ENCODE measurements at places on chromosomes 12 and 14.

- no peak for DNase-seq
- no peak overlapping the region for H3K27ac ChIP-seq
- no peaks in the 10 kb centered on the region for H3K4me1 ChIP-seq
- no peak overlapping the region for H3K4me3 ChIP-seq
Observed at GRCh38 chr12:3081886-3082285, 4.7 kb downstream of the TSPAN9 start.

DNA sequence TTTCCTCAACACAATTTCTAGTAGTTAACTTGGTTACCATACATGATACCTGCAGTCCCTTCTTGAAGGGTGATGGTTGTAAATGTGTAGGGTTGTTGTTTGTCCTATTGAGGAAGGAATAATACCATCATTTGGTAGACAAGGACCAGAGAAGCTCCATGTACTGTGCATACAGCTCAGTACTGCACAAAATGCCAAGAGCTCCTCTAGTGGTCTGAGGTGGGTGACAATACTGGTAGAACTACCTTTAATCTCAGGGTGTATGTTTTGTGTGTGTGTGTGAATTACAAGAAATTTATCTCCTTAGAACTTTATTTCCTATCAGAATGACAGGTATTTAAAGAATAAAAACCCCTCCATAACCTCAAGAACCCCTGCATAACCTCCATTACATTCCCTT is 575.3 kb downstream of the TMTC2 start:
- no peak for DNase-seq
- no peaks in the 10 kb centered on the region for H3K4me1 ChIP-seq
- H3K36me3 ChIP-seq, result no peaks in the 10 kb centered on the region
- no peaks in the 10 kb centered on the region for H3K27me3 ChIP-seq
- no peak overlapping the region for H3K4me3 ChIP-seq
- no peak overlapping the region for H3K27ac ChIP-seq

GRCh38 chr12:50050410-50051098 is 6.8 kb upstream of the ASIC1 start:
- H3K4me3 ChIP-seq, result peak overlapping the region; percentile 41
- no peak overlapping the region for H3K27ac ChIP-seq
- H3K4me1 ChIP-seq, result no peaks in the 10 kb centered on the region

DNA sequence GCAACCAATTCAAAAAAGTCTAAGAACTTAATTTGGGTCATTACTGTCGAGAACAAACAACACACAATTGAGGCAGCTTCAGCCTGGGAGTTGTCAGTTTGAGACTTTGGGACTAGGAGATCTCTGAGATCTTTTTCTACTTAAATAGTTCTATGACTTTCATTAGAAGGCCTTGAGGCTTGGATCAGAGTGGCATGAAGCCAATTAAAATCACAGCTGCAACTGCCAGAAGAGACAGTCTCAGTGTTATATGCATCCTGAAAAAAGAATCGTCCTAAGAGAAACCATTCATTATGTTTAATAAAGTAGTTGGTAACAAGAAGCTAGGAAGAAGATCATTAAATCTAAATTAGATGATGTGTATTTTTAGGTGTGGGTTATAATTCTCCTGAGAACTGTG is 170.8 kb upstream of the RASSF8 start:
- no peak overlapping the region for H3K27ac ChIP-seq
- H3K4me1 ChIP-seq, result no peaks in the 10 kb centered on the region
- no peaks in the 10 kb centered on the region for H3K36me3 ChIP-seq
- no peak for DNase-seq

GRCh38 chr14:105043641-105044040 is 21.6 kb downstream of the GPR132 start:
- H3K27ac ChIP-seq, result no peak overlapping the region
- H3K4me3 ChIP-seq, result no peak overlapping the region
- no peaks in the 10 kb centered on the region for H3K36me3 ChIP-seq
- no peaks in the 10 kb centered on the region for H3K27me3 ChIP-seq
- H3K4me1 ChIP-seq, result no peaks in the 10 kb centered on the region

GRCh38 chr14:42028607-42029006 is 421.9 kb downstream of the LRFN5 start:
- H3K4me1 ChIP-seq, result no peaks in the 10 kb centered on the region
- DNase-seq, result no peak
- no peak overlapping the region for H3K4me3 ChIP-seq
- H3K27me3 ChIP-seq, result no peaks in the 10 kb centered on the region
- H3K36me3 ChIP-seq, result no peaks in the 10 kb centered on the region

DNA sequence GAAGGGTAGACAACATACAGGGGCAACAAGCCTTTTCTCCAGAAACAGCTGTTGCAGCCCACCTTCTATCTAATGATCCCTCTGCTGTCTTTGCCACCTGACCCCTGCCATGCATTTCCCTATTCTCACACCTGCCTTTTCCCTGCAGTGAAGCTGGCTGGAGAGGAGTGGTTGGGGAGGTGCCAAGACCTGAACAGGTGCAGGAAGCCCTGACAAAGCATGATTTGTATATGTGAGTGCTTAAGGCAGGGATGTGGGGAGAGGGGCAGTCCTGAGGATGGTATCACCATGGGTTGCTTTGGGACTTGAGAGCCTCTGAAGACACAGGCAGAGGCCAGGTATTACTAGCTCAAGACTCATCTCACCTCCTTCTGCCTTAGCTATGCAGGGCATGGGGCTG is 2.9 kb upstream of the PFDN5 start:
- H3K4me3 ChIP-seq, result no peak overlapping the region
- peaks cover under 1% of the 10 kb centered on the region for H3K36me3 ChIP-seq
- DNase-seq, result no peak
- no peak overlapping the region for H3K27ac ChIP-seq
- peaks cover 11% of the 10 kb centered on the region for H3K4me1 ChIP-seq

DNA sequence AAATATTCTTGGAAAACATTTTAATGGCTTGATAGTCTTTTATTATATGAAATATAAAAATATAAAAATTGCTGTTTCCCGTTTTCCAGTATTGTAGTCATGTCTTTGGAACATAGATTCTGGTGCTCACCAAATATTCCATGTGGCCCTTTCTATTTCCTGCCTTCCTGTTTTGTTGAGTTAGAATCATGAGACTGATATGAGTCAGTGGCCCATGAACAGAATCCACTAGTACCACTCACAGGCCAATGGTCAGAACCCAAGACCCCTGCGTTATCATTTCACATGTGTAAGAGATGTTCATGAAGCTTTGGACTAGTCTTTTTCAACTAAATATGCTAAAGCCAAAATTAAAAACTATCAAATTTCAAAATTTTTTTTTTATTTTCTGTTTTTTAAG is 56.9 kb downstream of the BICD1 start:
- no peaks in the 10 kb centered on the region for H3K36me3 ChIP-seq
- no peaks in the 10 kb centered on the region for H3K4me1 ChIP-seq
- DNase-seq, result no peak
- no peak overlapping the region for H3K27ac ChIP-seq

DNA sequence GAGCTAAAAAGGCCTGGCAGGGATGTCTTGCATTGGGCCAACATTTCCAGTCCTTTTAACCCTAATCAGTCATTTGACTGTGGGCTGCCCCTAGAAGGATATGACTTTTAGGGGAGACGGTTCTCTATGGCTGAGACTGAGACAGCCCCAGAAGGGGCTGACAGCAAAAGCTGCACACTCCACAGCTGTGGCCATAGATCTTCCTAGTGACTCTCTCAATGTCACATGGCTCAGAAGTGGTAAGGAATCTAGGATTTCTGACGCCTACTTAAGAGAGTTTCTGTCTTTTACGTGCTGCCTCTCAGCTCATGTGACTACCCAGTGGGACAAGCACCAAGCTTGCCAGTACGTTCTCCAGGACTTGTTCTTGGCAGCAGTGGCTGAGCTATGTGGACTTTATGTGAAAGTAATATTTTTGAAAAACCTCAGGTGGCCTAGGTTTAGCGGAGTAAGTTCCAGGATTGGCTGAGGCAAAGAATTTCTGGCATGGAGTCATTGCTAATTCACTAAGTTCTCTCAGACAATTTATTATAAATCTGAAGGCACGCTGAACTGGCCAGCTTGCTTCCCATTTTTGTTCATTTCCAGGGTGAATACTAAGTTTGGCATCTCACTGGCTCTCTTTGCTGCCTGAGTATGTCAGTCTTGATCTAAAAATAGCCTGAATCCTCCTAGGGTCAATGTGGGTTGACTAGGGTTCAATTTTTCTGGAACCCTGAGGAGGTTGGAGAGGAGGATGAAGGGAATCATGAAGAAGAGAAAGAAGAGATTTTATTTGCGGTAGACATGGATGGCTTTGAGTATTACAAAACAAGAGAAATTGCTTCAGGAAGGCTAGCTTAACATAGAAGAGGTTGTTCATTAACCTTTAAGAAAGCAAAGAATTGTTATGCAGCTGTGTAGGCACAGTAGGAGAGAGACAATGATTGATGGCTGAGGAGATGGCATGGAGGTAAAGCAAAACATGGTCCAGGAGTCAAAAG is 271.8 kb downstream of the AEBP2 start:
- DNase-seq, result peak; percentile 94
- peak overlapping the region; percentile 93 for H3K27ac ChIP-seq
- no peaks in the 10 kb centered on the region for H3K27me3 ChIP-seq

DNA sequence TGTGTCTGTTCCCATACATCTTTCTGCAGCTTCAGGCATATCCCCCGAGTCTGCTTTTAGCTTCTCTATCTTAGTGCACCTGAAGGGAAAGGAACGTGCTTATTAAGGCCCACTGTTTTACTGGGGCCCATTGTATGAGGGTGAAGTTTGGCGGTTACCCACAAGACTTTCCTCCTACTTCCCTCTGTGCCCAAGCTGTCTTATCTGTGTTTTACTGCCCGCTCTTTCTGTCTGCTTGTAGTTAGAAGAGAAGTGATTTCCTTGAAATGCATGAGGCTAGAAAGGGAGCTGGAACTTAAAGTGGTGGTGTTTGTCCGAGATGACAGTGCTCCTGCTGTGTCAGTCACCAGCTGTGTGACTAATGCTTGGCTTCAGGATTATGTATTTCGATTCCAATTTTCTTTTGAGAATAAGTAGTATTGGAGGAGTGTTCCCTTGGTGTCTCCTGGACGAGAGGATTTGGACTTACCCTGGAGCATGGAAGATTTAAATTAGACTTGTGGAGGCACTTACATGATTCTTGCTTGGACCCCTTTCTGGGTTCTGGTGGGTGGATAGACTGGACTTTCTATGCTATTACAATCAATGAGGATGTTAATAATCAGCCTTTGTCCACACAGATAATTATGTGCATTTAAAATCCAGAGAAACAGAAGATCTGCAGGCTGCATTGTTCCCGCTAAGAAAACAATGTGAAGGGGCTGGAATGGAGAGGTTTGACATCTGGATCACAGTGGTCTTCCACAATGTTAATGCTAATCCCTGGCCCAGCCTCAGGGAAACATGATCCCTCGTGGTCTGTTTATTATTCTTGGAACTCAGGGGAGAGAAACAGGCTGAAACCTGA is 13.9 kb upstream of the KRT86 start:
- H3K4me3 ChIP-seq, result no peak overlapping the region
- no peaks in the 10 kb centered on the region for H3K27me3 ChIP-seq
- peaks cover 5% of the 10 kb centered on the region for H3K4me1 ChIP-seq
- no peak for DNase-seq
- H3K27ac ChIP-seq, result peak overlapping the region; percentile 46
- no peaks in the 10 kb centered on the region for H3K36me3 ChIP-seq

DNA sequence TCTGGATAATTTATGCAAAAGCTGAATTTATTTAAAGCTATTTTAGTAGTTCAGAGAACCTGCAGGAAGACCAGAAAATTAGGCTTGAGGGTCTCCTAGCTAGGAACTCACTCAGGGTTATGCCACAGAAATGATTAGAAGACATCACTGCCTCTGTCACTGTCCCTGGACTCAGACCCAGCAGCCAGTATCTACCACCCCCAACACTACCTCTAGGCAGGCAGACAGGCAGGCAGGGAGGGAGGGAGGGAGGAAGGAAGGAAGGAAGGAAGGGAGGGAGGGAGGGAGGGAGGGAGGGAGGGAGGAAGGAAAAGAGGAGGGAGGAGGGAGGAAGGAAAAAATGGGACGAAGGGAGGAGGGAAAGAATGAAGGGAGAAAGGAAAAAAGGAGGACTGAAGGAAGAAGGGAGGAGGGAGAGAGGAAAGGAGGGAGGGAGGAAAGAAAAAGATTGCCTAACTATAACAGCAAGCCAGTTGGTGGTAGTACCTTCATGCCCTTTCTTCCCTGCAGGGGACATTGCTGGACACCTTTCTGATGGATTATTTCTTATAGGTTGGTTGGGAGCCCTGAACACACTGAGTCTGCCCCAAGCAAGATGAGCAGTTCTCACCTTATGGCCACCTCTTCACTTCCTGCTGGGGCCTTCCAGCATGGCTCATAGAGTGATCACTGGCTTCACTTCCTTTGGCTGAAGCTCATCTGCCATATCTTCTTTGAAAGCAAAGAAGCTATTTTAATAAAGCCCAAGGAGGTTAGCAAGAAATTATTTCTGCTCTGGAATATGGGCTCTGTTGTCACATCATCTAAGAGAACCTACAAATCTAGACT is 49.7 kb downstream of the KICS2 start:
- no peak overlapping the region for H3K4me3 ChIP-seq
- DNase-seq, result no peak
- no peaks in the 10 kb centered on the region for H3K36me3 ChIP-seq
- H3K27ac ChIP-seq, result no peak overlapping the region

DNA sequence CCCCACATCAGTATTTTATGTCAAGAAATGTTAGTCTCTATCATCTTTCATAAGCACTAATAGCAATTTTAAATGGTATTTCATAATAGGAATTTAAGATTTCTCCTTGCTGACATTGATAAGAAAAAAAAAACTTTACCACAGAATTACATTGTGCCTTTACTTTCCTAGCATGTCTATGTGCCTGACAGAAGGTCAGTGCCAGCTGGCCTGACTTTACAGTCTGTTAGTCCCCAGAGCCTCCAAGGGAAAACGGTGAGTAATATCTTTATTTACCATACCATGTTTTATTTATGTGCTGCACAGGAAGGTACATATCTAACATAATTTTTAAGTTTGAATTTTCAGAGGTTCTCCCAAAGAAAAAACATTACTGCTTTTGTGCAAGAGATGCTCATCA is 152.0 kb upstream of the AEBP2 start:
- peaks cover 7% of the 10 kb centered on the region for H3K36me3 ChIP-seq
- DNase-seq, result no peak
- no peaks in the 10 kb centered on the region for H3K27me3 ChIP-seq
- H3K4me1 ChIP-seq, result no peaks in the 10 kb centered on the region
- no peak overlapping the region for H3K4me3 ChIP-seq

GRCh38 chr14:87409393-87409792 is 583.6 kb downstream of the GALC start:
- DNase-seq, result no peak
- no peaks in the 10 kb centered on the region for H3K4me1 ChIP-seq
- no peaks in the 10 kb centered on the region for H3K27me3 ChIP-seq
- H3K4me3 ChIP-seq, result no peak overlapping the region

DNA sequence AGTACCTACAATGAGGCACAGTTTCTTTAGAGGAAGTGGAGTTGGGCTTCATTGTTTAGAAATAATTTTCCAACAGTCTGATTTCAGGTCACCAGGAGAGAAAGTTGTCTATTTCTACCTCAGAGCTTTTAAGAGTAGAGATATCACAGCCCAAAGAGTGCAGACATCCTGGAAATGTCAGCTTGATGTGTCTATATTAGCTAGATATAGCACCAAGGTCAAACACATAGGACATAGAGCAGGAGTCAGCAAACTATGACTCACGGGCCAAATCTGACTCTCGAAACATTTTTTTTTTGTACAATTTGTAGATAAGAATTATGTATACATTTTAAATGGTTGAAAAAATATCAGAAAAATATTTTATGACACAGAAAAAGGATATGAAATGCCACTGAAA is 53.7 kb downstream of the KCNC2 start:
- H3K27me3 ChIP-seq, result no peaks in the 10 kb centered on the region
- no peaks in the 10 kb centered on the region for H3K36me3 ChIP-seq
- no peak for DNase-seq
- H3K4me3 ChIP-seq, result no peak overlapping the region
- no peaks in the 10 kb centered on the region for H3K4me1 ChIP-seq
